Caki2 (cell line): ENCODE measurements at places on chromosomes 11 and 22.

DNA sequence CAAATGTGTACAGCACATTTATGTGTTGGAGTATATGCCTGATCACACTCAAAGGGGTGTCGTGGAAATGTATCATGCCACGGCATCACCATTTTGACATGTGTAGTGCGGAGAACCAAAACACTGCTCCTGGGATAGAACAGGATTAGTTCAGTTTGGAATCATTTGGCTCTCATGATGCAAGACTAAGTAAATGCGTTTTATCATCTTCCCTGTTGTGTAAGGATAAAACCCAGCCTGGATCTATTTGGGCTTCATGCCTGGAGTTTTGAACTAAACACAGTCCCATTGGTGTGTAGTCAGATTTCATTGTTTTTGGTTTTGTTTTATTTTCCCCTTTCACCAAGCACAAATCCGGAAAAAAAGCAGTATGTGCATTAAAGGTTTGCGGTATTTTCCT, 574.3 kb downstream of the NTM start:
- DNase-seq: no peak

DNA sequence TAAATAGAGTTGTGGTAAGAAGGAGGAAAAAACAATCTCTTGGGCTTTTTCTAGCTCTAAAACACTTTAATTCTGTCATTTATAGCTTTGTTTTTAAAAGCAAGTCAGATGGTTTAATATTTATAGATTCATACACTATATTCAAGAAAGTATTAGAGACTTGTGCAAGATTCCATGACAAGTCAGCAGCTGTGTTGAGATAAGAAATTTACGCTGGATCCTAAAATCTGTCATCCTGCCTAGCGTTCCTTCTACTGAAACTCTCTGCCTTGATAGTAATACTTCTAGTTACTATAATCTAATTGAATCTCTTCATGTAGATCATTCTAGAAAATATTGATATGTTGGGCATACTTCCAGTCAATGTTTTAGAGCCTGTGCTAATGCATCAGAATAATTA, 721.8 kb downstream of the CNTN5 start:
- DNase-seq: no peak

GRCh38 chr11:56700242-56700913, 1.5 kb downstream of the OR9G1 start:
- no peak for DNase-seq

GRCh38 chr11:86370922-86371594, 3.6 kb upstream of the CCDC81 start:
- no peak for DNase-seq

- no peak for DNase-seq
Observed at GRCh38 chr11:9689721-9690120, 25.8 kb downstream of the SWAP70 start.

DNA sequence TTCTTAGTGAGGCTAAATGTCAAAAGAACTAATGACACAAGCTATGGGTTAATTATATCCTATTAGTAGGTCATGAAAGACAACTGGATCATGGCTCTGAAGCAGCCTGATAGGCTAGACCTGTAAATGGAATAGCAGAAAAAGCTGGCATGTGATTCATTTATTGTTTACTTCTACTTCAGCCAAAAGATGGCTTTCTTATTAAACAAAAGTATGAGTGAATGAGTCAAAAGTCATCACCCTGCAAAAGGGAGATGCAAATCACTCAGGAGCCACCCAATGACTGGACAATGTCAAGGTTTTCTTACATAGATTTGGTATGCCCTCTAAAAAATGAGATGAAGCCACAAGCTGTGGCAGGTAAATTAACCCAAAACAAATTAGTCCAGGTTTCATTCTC, 138.0 kb downstream of the TRPC6 start:
- no peak for DNase-seq

- no peak for DNase-seq
Observed at GRCh38 chr11:118206391-118207031, 18.3 kb downstream of the JAML start.

DNA sequence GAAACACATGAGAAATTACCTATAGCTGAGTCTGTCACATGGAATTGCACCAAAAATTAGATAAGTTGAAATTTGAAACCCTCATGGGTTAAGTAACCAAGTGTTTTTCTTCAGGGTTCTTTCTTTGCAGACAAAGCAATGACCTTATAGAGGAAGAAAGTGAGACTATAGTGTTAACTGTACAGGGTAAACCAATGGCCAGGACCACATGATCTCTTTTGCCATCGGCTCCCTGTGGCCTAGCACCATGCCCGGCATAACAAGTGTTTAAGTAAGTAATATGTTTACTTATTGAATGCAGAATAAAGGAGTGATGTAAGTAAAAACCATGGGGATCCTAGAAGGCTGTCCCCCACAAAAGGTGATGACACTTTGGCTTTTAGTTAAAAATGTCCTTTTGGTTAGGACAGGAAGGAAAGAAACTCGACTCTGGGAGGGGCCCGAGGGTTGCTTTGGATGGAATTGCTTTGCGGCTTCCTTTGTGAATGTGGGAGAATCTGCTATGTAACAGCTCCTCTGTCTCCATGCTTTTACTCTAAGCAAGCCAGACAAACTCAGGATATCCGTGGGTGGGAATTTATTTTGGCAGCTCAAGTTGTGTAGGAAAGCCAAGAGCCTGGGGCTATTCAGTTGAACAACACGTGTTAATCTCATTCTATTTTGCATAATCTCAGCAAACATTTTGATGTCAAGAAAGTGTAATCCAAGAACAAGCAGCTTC, 454.7 kb downstream of the INSC start:
- DNase-seq: no peak

DNA sequence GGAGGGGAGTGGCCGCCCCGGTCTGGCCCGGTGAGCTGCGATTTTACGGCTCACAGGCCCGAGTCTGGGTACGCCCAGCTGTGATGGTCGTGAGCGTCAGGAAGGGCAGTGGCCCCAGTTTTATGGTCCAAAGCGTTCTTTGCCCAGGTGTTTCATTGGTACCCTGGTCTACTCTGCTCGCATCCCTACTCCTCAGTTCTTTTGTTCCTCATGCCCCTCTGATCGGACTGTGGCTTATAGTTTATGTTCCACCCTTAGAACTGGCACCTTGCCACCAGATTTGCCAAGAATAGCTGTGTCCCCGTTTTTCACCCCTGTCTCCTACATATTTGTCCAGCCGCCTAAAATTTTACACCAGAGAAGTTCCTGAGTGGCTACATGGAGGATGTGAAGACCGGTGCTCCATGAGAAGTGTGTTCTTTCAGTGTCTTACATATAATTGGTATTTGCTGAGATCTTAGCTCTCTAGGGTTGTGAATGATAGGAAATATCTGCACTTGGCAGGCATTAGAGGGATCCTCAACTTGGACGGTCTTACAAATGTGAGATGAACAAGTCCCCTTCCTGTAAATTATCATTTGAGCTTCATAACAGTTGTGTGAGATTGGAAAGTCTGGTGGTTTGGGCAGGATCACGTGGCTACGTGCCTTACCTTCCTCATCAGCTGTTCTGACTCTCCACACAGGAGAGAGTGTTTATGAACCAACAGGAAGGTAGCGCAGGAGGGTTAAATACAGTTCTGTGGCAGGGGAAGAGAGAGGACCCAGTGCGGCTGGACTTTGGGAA, 1.1 kb downstream of the PANX1 start:
- no peak for DNase-seq

DNA sequence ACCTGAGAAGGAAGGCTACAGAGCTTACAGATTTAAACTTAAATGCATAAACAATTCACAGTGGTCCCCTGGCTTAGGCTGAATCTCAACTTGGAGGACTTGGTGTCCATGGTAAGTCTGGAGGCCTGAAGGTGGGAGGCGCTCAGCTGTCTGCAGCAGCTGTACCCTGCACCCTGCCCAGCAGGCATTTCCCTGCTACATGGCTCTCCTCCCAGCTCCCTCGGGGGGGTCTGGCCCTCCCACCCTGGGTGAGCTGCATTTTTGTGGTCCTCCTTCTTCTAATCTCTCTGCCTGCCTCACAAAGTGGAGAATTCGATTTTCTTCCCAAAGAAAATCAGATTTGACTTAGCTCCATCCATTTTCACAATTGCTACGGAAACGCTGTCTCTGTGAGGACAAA, 273.2 kb downstream of the KIRREL3 start:
- DNase-seq: no peak

GRCh38 chr22:38725900-38726655, 20.3 kb downstream of the GTPBP1 start:
- DNase-seq: no peak
